ENCODE measurements at places on chromosomes 5 and 9.

DNA sequence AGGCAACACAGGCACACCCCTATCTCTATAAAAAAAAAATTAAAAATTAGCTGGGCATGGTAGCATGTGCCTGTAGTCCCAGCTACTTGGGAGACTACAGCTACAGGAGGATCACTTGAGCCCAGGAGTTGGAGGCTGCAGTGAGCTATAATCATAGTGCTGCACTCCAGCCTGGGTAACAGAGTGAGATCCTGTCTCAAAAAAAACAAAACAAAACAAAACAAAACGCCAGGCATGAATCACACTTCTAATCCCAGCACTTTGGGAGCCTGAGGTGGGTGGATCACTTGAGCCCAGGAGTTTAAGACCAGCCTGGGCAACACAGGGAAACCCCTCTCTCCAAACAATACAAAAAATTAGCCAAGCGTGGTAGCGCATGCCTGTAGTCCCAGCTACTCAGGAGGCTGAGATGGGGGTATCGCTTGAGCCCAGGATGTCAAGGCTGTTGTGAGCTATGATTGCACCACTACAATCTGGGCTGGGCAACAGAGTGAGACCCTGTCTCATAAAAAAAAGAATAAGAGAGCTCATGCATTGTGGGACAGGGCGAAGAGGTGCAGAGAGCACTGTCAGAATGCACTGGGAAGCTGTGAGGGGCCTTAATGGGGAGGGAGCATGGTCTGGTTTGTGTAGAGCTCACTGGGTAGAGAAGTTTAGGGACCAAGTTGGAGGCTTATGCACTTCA is 8.4 kb upstream of the SAP30L start:
- no peak for DNase-seq

GRCh38 chr5:58458141-58458742 is 1.6 kb downstream of the PLK2 start:
- DNase-seq, result no peak

- DNase-seq, result no peak
Observed at GRCh38 chr9:81819859-81820546, 108.2 kb upstream of the SPATA31D4 start.

DNA sequence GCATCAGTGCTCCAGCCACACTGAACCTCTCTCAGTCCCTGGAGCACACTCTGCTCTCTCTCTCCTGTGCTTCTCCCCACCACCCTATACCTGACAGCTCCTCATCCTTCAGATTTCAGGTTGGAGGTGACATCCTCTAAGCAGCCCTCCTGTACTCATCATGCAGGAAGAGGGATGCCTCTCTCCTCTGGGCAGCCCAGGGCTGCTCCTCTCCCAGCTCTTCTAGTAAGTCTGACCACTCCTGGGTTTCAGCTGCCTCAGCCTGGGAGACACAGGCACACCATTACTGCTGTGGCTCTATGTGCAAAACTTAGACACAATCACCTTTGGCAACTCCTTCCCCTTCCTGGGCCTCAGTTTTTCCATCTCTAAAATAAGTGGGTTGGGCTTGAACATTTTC is 232.4 kb upstream of the BRINP1 start:
- DNase-seq, result no peak

- DNase-seq, result no peak
Observed at GRCh38 chr5:100841358-100842076, 61.6 kb downstream of the ST8SIA4 start.
